Stimulated activated CD4-positive, alpha-beta T cell treated with anti-CD3 and anti-CD28 coated beads, TNF-alpha, amount 100 ng/mL, for 1 hour (primary cell): ENCODE measurements at places on chromosomes 6 and 20.
A peak's percentile ranks its signal among the peaks of the same experiment; 100 is the strongest.

DNA sequence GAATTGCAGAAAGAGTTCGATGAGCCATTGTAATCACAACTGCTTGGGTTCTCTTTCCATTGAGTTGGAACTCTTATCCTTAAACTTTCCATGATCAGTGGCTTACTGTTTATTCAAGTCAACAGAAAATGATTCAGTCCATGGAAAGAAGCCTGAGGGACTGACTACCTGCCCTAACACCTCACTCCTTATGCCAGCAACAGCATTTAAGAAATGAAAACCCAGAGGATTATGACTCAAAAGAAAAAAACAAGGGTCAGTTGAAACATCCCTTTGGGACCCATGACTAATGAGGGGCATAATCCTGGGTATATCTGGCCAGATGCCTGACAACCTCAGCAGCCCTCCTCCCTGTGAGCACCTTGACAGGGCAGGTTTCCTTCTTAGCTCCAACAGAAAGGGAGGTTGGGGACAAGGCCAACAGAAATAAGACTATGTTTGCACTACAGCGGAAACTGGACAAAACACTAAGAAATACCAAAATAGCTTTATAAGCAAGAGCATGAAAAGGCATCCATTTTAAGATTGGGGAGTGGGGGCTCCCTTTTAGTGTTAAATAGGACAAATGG, 106.7 kb downstream of the MAP3K5 start:
- no peak for DNase-seq

DNA sequence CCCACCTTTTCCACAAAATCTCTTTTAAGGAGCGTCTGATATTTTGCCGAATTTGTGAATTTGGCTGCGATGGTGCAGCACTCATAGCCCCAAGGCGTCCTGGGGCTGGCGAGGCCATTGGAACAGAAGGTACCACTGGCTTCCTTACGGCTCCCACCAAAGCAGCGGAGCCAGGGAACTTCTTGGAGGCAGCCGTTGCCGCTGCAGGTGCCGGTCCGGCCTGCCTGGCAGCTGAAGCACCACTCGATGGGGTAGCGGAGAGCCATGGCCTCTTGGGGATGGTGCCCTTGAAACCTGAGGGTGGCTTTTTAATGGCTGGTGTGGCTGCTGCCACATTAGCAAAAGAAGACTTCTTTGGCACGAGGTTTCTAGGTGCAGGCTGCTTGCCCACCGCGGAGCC, 29.8 kb downstream of the DIDO1 start:
- DNase-seq = no peak

DNA sequence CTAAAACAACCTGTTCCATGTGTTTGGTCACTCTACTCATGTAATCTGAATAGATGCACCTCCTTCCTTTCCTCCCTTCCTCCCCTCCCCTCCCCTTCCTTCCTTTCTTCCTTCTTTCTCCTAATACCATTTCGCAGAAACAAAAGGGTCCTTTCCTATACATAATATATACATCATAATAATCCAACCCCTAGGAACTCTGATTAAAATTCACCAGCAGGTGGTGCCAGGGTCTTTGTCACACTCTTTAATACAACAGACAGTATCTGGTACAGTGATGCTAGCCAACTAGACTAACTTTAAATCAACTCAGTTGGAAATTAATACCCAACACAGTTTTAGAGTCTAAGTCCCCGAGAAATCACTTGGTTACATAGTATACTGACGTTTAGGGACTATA, 181.2 kb upstream of the SHLD1 start:
- no peak for DNase-seq

DNA sequence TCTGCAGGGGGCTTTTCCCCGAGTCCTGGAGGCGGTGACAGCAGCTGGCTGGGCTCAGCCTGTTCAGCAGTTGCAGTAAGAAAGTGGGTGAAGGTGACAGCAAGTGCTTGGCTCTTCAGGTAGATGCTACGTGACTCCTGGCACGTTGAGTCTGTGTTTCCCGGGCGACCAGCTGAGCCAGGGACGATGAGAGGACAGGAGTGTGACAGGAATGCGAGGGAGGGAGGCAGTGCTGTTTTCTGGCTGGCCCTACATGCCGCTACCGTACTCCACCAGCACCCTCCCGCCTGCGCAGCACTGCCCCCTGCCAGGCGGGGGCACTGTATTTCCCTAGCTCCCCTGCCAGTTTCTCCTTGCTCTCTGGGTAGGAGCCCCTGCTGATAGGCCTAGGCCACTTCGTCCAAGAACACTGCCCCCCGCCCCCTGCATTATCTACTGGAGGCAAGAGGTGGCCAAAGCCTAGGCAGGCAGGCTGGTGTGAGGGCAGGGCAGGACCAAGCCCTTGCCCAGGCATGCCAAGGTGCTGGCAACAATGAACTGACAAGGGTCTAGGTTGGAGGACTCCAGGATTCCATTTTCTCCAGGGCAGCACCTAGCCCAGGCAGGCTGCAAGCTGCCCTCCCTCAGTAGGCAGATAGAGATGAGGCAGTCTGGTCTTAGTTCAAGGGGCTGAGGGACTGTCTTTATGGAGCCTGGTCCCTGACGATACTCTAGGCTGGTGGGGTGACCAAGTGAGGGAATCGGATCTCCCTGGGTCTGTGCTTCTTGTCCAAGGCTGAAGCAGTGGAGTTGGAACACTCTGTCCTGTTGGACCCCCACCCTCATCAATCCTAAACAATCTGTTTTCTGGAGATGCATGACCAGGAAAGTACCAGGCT, 19.2 kb downstream of the MRPS18A start:
- DNase-seq = no peak

DNA sequence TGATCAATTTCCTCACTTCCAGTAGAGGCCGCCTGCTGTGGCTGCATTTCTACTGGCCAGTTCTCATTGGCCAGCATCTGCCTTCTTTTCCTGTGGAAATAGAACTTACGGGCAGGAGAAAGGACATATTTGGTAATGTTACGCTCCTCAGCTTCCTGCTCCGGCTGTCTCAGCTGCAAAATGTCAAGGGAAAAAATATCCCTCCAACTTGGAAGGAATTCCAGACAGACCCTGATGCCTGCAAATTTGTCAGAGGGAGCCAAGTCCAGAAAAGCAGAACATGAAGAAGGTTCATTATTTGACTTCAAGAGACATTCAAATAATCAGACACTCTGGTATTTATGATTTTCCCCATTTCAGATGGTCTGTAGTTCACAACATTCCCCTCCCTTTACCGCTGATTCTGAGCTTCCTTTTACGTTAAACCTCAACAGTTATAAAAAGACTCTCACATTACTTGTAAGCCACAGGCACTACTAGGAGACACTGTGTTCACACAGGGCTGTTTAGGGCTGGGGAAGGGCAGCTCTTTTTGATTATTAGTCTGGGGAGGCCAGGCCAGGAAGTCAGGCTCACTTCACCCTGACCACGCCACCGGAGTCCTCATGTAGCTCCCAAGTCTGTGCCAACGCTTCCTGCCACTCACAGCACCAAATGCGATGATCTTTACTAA, 179.6 kb upstream of the CCN2 start:
- DNase-seq = no peak

DNA sequence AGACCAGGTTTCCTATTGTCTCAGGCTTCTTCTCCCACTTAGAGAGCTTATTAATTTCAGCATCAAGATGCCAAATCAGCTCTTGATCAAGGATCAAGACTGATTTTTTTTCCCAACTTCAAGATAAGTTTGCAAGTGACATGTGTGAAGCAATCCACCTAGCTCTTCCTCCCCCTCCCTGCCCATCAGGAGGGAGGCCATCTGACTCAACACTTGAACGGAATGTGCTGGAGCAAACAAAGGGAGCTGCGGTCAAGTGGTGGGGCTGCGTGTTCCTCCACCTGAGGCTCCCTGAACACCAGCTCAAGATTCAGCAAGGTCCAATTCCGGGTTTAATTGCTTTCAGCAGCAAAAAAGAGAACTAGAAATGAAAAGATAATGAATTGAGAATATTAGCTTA, 38.7 kb downstream of the TTI1 start:
- no peak for DNase-seq

DNA sequence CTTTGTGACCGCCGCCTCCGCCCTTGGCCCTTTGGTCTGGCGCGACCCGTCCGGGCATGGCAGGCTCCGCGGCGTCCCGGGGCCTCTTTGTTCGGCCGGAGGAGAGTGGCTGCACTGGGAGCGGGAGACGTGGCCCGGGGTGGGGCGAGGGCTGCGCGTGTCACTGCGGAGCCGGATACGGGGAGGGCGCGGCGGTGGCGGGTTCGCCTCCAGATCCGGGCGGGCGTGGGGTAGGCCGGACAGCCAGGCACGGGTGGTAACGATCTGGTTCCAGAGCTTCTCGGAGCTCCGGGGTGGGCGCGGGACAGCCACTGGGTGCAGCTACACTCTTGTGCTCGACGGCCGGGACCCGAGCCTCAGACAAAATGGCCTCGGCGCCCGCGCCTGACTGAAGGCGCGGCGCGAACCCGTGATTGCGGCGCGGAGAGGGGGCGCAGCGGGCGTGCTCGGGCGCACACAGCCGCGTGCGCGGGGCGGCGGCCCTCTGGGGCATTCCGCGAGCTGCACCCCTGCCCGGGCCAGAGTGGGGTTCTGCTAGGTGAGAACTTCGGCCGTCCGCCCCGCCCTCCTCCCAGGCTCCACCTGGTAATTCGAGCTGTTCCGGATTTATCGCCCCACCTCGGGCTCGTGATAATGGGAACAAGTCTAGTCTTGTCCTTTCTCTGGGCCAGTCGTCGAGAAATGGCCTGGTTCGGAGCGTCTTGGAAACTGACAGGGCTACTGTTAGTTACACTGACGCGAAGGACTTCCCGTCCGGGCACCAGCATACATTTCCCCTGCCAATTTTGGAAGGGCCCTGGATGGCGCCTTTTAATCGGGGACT, 1.0 kb downstream of the LOC128125822 start:
- peak; percentile 45 for DNase-seq

DNA sequence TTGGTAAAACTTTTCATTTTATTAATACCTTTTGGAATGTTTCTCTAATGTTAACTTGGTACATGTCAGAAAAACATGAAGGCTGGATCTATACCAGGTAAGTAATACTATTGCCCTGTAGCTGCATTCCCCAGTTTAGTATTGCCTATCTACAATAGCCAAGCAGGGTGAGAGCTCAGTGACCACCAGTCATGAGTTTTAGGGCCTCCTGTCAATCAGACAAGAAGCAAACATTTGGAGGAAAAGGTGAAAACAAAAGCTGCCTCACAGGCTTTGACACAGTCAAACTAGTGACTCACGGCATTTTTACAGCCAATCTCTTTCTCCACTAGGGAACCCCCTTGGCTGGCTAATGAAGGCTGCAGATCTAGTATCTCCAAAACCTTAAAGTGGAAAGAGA, 9.5 kb upstream of the CDC5L start:
- no peak for DNase-seq

- DNase-seq = no peak
Observed at GRCh38 chr20:31881945-31882344, 11.5 kb downstream of the TTLL9 start.

GRCh38 chr6:51644426-51644825, 443.0 kb downstream of the PKHD1 start:
- no peak for DNase-seq

GRCh38 chr6:160781298-160781697, 79.3 kb downstream of the PLG start:
- DNase-seq = no peak

GRCh38 chr20:4065391-4065844, 50.1 kb upstream of the RNF24 start:
- no peak for DNase-seq

DNA sequence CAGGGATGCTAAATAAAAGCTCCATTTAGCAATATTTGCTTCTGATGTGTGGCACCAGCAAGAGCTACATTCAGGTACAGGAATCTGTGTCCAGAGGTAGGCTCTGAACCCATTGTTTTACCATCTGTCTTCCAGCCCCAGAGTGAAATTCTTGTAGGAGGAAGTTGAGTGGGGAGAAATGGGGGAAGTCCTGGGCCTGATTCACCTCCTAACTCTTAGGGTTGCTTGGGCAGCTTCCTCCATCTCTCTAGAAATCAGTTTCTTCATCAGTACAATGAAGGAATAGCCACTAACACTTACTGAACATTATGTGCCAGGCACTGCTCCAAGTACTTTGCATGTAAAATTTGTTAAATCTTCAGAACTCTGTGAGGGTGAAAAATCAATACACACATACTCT, 35.1 kb upstream of the TSPYL1 start:
- DNase-seq = no peak

DNA sequence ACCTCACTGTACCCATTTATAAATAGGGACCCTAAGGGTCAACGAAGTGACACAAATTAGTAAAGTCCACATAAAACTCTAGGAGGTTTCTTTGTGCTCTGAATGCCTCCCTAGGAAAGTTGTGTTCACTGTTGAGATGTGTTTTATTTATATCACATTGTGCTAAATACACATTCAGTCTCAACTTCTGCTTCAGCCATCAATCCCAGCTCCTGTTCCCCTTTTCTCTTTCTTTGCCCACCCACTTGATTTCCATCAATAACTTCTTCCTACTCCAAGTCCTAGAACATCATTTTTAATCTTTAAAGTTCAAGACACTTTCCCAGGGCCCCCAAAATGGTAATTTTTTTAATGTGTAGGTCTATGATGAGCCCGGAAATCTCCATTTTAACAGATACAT, 208.3 kb upstream of the RAB32 start:
- DNase-seq = no peak

DNA sequence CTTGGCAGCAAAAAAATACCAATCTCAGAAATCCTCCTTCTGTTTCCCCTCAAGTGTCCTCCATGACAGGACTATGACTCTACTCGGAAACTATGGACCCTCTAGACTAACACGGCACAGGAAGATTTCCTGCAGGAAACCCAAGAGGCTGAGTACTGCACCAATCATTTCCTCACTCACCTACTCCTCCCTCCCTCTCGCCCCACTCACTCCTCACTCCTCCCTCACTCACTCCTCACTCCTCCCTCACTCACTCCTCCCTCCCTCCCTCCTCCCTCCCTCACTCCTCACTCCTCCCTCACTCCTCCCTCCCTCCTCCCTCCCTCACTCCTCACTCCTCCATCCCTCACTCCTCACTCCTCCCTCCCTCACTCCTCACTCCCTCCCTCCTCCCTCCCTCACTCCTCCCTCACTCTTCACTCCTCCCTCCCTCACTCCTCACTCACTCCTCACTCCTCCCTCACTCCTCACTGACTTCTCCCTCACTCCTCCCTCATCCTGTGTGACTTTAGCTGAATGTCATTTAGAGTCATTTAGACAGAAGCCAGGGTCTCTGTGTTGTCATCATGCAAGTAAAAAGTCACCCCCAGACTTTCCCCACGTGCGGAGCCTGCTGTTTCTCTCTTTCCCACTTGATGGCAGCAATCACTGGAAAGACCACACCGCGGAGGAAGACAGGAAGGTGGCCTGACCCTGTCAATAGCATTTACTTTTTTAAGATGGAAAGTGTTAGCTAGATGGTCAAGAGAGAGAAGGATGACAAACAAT, 226.8 kb upstream of the PDE10A start:
- DNase-seq = no peak

- DNase-seq = no peak
Observed at GRCh38 chr20:23653400-23653938, 15.7 kb upstream of the CST3 start.

- no peak for DNase-seq
Observed at GRCh38 chr20:49867453-49868215, 47.7 kb downstream of the SPATA2 start.

GRCh38 chr6:37699887-37700619, 2.4 kb upstream of the MDGA1 start:
- DNase-seq = no peak
